ENCODE measurements at places on chromosomes 6 and 20.

DNA sequence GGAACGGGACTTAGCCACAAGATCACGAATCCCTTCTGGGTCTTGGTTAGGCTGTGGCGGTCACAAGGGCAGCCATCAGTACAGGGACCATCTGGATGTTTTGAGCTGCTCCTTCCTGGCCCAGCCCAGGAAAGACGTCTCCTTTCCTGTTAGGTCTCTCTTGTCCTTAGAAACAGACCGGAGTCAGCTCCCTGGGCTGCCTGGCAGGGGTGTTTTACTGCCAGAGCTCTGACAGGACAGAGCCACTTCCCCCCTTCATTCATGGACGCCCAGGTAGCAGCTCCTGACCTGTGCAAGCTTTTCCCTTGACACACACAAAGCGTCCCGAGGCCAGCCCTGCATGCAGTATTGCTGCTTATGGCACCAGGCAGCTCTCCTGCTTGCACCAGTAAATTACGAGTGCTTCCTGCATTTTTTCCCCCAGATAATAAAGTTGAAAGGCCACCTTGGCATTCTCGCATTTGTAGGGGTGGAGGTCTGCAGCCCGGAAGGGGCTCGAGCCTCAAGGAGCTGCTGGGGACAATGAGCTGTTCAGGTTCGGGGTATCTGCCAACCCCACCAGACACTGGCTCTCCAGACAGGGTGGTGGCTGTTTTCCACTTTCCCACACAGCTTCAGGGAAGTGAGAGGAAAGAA is 87.4 kb downstream of the NOL4L start:
- DNase-seq, result no peak

GRCh38 chr6:82057846-82058554 is 189.5 kb downstream of the IBTK start:
- DNase-seq, result no peak

DNA sequence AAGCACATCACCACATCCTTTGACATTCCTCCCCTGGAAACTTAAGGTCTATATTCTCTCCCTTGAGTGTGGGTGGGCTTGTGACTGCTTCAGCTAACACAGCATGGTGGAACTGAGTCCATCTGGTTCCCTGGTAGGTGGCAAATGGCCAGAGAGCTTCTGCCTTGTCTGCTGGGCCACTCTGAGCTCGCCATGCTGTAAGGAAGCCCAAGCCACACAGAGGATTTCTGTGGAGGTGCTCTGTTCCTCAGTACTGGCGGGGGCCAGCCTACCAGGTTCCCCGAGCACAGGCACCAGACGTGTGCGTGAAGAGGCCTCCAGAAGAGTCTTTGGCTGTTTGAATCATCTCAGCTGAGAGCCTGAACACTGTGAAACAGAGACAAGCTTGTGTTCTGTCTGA is 41.6 kb upstream of the PMEPA1 start:
- no peak for DNase-seq

DNA sequence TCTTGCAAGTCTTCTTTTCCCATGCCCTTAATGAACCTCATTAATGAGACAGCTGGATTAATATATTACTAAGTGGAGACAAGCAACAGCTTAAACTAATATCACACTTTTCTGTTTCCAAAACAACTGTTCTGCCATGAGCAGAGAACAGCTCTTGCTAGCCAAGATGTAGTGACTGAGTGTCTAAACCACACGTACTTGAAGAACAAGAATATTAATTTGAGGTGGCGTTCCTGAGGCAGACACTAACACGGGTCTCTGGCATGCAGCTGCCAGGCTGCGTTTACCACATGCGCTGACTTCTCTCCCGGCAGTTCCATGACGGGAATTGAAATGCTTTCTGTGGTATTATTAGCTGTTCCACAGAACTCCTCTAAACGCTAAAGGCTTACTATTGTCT is 80.6 kb downstream of the FNDC1 start:
- no peak for DNase-seq

DNA sequence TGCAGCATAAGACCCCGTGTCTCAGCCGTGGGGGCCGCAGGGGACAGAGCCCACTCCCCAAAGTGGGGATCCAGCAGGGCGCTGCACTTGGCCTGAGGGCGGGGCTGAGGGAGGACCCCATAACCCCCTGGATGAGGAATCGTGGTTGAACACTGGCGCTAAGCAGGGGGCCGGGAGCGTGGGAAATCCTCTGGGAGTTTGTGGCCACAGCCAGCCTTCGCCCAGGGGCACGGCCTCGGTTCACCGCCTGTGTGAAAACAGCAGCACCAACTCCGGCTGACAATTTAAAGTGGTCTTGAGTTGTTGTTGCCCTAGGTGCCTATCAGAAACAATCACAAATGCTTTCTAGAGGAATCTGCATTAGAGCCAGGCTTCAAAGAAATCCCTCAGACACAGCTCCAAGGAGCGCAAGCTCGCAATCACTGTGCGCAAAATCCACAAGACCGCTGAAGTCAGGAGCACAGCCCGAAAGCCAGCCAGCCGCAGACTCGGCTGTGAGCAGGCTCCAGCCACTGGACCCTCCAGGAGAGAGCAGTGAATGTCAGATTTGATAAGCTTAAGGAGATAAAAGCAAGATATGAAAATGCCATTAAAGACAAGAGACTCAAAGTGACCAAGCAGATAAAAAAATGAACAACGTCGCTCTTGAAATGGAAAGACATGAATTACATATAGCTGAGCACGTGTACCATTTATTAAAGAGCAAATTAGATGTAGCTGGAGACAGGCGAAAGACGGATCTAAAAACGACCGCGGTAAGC is 10.9 kb upstream of the RPS6KA2 start:
- DNase-seq, result no peak

DNA sequence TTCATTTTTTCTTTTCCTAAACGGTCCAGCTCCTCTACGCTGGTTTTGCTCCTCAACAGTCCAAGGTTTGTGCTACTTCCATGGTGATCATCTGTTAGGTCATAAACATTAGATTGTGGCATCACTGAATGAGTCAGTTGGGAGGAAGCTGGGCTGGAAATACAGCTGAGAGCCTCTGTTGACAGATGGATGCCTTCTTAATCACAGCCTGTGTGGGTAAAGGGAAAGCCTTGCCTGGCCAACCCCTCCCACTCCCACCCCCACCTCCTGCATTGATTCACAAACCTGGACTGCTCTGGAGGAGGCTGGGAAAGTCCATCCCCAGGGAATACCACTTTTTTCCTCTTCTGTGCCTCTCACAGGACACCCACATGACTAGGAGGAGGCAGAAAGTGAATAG is 180.6 kb upstream of the CCN2 start:
- no peak for DNase-seq

GRCh38 chr6:138765896-138766655 is 7.5 kb upstream of the CCDC28A start:
- no peak for DNase-seq

- no peak for DNase-seq
Measured at GRCh38 chr6:107869871-107870270, 45.8 kb upstream of the SCML4 start.

GRCh38 chr20:8756410-8756809 is 312.5 kb upstream of the PLCB4 start:
- DNase-seq, result peak; percentile 88

GRCh38 chr20:49749625-49750024 is 35.9 kb upstream of the B4GALT5 start:
- DNase-seq, result no peak

DNA sequence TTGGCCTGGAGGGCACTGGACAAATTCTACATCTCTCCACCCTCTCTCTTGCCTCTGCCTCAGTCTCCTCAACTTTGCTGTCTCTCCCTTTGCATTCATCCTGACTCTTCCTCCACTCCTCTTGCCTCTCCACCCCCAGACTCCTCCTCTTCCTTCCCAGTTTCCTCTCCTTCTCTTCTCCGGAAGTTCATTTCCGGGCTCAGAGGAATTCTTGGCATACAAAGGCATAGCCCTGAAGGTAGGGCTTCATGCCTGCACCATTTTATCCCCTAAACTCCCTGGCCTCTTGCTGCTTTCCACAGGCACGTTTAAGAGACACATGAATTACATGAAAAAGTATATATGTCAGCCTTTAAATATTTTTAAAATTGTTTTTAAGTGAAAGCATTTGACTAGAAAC is 10.6 kb downstream of the BFSP1 start:
- no peak for DNase-seq
